Stimulated activated CD4-positive, alpha-beta T cell treated with anti-CD3 and anti-CD28 coated beads, Interleukin-1b, Interleukin-23, amount 100 ng/mL, for 1 hour (primary cell): ENCODE measurements at places on chromosomes 16 and 17.

DNA sequence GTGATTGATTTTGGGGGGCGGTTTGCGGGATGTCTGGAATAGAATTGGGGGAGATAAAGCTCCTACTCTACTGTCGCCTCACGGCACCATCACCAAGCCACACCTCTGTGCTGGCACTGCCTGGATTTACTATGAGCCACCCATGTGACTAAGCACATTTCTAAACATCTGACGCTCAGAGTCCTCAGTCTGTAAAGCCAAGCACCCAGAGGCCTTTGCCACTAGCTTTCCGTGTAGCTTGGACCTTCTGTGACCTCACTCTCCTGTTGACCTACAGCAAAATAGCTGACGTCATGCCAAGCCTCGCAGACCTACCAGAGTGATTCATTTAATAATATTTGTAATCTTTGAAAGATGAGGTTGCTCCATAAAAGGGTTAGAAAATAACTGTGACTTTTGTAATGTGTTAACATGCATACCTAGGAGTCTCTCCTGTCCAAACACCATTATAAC is 38.5 kb upstream of the MYOCD start:
- DNase-seq, result no peak

- DNase-seq, result no peak
These were observed 6.1 kb upstream of the LHX1 start for GRCh38 chr17:36931096-36931696.

GRCh38 chr17:17485420-17485819 is 8.6 kb downstream of the MED9 start:
- no peak for DNase-seq

GRCh38 chr17:16286947-16287562 is 66.2 kb downstream of the CENPV start:
- DNase-seq, result no peak

GRCh38 chr16:27748868-27749546 is 199.1 kb downstream of the KATNIP start:
- no peak for DNase-seq

GRCh38 chr16:28309811-28310311 is 17.5 kb downstream of the SBK1 start:
- DNase-seq, result peak; percentile 71
